ENCODE measurements at places on chromosomes 3 and 15. TPM values are rescaled to one million over a fixed set of nuclear protein-coding genes. Genes with fewer than 3 reads are reported as not detected.

- H3K4me1 ChIP-seq = no peaks in the 10 kb centered on the region
- peaks cover 3% of the 10 kb centered on the region for H3K36me3 ChIP-seq
- H3K4me3 ChIP-seq = no peak overlapping the region
- DNase-seq = no peak
- no peaks in the 10 kb centered on the region for H3K27me3 ChIP-seq
Observed at GRCh38 chr3:83477563-83477962, 1481.2 kb upstream of the CADM2 start.

DNA sequence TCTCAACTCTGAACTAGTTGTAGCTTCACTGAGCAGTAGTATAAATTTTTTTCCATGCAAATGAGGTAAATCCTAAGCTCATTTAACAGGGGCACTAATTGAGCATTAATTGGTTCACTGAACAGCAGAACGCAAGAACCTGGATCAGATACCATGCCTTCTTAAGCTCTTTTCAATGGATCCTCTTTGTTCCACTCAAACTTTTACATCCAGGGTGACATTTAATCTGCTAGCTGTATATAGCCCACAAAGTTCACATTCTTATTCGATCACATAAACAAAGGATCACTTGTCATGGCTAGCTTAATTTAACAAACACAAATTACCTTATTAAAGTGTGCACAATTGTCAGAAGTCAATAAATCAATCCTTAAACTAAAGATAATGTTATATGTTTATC is 281.6 kb downstream of the CNTN6 start:
- H3K4me1 ChIP-seq = peaks cover 6% of the 10 kb centered on the region
- H3K36me3 ChIP-seq = no peaks in the 10 kb centered on the region
- H3K4me3 ChIP-seq = no peak overlapping the region
- H3K27ac ChIP-seq = no peak overlapping the region
- DNase-seq = no peak

- no peak overlapping the region for H3K4me3 ChIP-seq
- no peak for DNase-seq
- H3K27ac ChIP-seq = no peak overlapping the region
- H3K36me3 ChIP-seq = no peaks in the 10 kb centered on the region
Observed at GRCh38 chr3:174775603-174776002, 83.5 kb upstream of the NAALADL2 start.

DNA sequence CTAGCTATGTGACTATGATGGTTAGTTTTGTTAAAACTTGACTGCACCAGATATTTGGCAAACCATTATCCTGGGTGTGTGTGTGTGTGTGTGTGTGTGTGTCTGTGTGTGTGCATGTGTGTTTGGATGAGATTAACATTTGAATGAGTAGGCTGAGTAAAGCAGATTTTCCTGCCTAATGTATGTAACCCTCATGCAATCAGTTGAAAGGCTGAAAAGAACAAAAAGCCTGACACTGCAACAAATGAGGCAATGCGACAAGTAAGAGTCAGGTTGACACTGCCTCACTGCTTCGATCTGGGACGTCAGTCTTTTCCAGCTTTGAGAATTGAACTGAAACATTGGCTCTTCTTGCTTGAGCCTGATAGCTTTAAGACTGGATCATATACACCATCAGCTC is 643.0 kb downstream of the NAALADL2 start:
- no peak for DNase-seq
- H3K27ac ChIP-seq = peak overlapping the region; percentile 13
- peaks cover 19% of the 10 kb centered on the region for H3K4me1 ChIP-seq

- no peak overlapping the region for H3K27ac ChIP-seq
- no peak overlapping the region for H3K4me3 ChIP-seq
- H3K36me3 ChIP-seq = no peaks in the 10 kb centered on the region
- no peak for DNase-seq
- H3K4me1 ChIP-seq = peaks cover 9% of the 10 kb centered on the region
Observed at GRCh38 chr3:3307491-3307890, 128.0 kb upstream of the CRBN start.

DNA sequence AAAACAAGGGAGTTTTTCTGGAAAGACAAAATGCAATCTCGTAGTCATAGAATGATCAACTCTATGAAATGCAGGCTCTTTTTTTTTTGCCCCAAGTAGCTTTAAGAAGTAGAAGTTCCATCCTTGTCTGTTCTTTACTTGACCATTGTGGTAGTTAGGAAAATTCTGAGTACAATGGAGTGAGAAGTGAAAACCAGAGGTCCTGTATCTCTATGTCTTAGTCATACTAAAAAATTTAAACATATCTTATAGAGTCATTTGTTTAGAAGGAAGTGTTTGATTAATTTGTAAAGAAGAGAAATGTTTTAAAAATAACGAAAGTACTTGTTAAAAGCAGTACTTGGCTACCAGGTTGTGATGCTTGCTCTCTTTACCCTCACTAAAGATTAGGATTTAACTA is 52.4 kb downstream of the PRKCI start:
- no peaks in the 10 kb centered on the region for H3K27me3 ChIP-seq
- no peak overlapping the region for H3K27ac ChIP-seq
- H3K36me3 ChIP-seq = peaks cover 17% of the 10 kb centered on the region
- H3K4me1 ChIP-seq = no peaks in the 10 kb centered on the region
- H3K4me3 ChIP-seq = no peak overlapping the region

- H3K4me3 ChIP-seq = no peak overlapping the region
- DNase-seq = no peak
- H3K4me1 ChIP-seq = peaks cover 10% of the 10 kb centered on the region
- H3K36me3 ChIP-seq = no peaks in the 10 kb centered on the region
Observed at GRCh38 chr3:57001356-57001755, 59.1 kb upstream of the SPATA12 start.

DNA sequence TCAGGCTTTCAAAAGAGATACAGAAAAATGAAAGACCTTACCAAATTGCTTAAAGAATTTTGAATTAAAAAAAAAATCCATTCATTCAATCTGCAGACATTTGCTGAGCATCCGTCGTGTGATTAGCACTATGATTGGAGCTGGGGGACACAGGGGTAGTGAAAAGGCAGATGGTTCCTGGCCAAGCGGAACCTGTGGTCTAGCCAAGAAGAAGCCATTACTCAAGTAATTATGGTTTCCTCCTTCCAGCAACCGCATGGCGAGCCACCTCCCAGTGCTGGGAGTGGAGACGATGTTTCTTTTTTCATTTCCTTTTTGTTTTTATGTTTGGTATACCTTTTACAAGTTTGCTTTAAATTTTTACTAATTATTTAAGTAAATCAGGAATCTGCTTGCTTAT is 140.2 kb downstream of the CACNA2D3 start:
- no peak overlapping the region for H3K27ac ChIP-seq
- DNase-seq = no peak
- H3K36me3 ChIP-seq = no peaks in the 10 kb centered on the region
- H3K27me3 ChIP-seq = peaks cover 9% of the 10 kb centered on the region
- no peak overlapping the region for H3K4me3 ChIP-seq

- peaks cover 3% of the 10 kb centered on the region for H3K27me3 ChIP-seq
- H3K36me3 ChIP-seq = no peaks in the 10 kb centered on the region
- DNase-seq = no peak
- H3K4me1 ChIP-seq = no peaks in the 10 kb centered on the region
- no peak overlapping the region for H3K27ac ChIP-seq
Observed at GRCh38 chr3:73411993-73412392, 212.7 kb downstream of the PDZRN3 start.

DNA sequence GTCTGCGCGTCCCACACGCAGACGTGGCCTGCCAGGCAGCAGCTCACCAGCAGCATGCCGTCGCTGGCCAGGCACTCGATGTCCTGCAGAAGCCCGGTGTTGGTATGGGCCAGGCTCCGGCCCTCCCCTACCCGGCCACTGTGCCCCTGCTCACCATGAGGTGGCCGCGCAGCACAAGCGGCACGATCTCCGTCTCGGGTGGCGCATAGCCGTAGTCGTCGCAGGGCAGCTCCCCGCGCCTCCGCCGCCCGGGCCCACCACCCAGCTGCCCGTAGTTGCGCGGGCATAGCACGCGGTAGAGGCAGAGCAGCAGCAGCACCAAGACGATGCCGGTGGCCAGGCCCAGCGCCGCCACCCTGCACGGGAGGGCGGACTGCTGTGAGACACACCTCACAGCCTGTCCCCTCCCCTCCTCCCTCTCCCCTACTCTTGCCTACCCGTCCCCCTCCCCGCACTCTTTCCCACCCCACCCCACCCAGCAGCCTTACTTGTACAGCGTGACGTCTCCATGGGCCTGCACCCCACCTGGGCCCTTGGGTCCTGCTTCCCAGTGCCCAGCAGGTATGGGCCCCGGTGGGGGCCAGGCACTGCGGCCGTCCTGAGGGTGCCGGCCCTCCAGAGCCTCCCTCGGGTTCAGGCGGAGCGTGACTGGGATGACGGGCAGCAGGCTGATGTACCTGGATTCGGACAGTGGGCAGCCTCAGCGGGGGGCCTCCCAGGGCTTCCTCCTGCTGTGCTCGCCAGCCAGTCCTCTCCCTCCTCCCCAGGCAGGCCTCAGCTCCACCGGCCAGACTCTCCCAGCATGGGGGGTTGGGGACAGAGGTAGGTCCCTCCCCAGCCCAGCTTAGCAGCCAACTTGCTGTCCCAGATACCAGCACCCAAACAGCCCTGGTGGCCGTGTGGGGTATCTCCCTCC is 37.6 kb downstream of the PTPN23 start:
- DNase-seq = no peak
- peaks cover 2% of the 10 kb centered on the region for H3K27me3 ChIP-seq
- no peak overlapping the region for H3K27ac ChIP-seq
- H3K36me3 ChIP-seq = peaks cover 6% of the 10 kb centered on the region

- no peaks in the 10 kb centered on the region for H3K36me3 ChIP-seq
- H3K4me1 ChIP-seq = peaks cover 44% of the 10 kb centered on the region
- H3K27me3 ChIP-seq = peaks cover 2% of the 10 kb centered on the region
- DNase-seq = no peak
Observed at GRCh38 chr15:101022306-101022705, 103.1 kb downstream of the LRRK1 start.

DNA sequence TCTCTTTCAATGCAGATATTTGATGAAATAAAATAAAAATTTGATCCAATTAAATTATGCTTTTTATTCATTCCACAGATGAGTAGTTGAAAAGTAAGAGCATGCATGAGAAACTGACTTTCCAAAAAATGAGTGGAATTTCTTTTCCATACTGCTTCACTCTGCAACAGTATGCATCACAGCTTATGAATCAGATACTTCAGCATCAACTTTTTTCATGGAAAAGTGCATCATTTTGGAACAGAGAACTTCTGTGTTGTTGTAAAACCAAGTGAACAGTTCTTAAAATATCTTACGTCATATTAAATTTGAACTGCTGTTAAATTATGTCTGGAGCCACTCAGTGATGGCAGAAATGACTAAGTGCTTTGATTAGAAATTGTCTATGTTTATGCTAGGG is 16.7 kb upstream of the SLC7A14 start:
- no peak overlapping the region for H3K4me3 ChIP-seq
- no peak for DNase-seq
- no peaks in the 10 kb centered on the region for H3K4me1 ChIP-seq

DNA sequence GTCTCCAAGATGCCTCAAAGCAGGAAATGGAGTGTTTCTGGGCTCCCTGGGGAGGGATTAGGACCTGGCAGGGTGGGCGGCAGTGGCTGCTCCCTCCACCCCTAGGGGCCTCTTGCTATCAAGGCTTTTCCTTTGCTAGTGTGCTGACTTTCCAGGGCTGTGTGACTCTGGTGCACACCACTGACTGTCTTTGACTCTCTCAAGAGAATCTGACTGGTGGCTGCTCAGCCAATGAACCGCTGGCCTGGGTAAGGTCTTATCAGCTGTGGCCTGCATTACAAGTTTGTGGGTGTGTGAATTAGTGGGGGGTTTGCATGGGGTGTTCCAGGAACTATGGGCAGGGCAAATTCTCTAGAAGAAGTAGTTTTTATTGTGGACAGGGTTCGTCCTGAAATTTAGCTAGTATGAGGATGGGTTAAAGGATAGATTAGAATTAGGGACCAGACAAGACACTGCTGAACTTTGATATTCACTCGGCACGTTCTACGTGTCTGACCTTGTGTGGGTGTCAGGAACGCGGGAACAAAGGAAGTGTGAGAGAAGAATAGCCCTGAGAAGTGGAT is 29.5 kb downstream of the SIAH2 start:
- no peaks in the 10 kb centered on the region for H3K36me3 ChIP-seq
- H3K4me1 ChIP-seq = peaks cover 6% of the 10 kb centered on the region
- H3K27ac ChIP-seq = peak overlapping the region; percentile 29
- H3K4me3 ChIP-seq = no peak overlapping the region

GRCh38 chr15:42133886-42134502 is 22.4 kb downstream of the PLA2G4F start:
- H3K4me1 ChIP-seq = no peaks in the 10 kb centered on the region
- H3K27me3 ChIP-seq = peaks cover 12% of the 10 kb centered on the region
- peak; percentile 39 for DNase-seq
- H3K4me3 ChIP-seq = no peak overlapping the region

GRCh38 chr3:120370463-120370862 is 21.3 kb upstream of the LRRC58 start:
- H3K27ac ChIP-seq = no peak overlapping the region
- no peak overlapping the region for H3K4me3 ChIP-seq
- peaks cover 15% of the 10 kb centered on the region for H3K27me3 ChIP-seq
- H3K4me1 ChIP-seq = no peaks in the 10 kb centered on the region
- H3K36me3 ChIP-seq = no peaks in the 10 kb centered on the region

Gene PLXNB1
- total RNA-seq = 161 TPM

Gene VPS8
- 55.7 TPM for total RNA-seq

Gene CELSR3
- total RNA-seq = 26.5 TPM

Gene OR4F6
- total RNA-seq = not detected

Gene DAZL
- not detected for total RNA-seq

Measured in neural crest cell (in vitro differentiated cells).